ENCODE measurements at places on chromosomes 7 and 10.
A peak's percentile ranks its signal among the peaks of the same experiment; 100 is the strongest.

DNA sequence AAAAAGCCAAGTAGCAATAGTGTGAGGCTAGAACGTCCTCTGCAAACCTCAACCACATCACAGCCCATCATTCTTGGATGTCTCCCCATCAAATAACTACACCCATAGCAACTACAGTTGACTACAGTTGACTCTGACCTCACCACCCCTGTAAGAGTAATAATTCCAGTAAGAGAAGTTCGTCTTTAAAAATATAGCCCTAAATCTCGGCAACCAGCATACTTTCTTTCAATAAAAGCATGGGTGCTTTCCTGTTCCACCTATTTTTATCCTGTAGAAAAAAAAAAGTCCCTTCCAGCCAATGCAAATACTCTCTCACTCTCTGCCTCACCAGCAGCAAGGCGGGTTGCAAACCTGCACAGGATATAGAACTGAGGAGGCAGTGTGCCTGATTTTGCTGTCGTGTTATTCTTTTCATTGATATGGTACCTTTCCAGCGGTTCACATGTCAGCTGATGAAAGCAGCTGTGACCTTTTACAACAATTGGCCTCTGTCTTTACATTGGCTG, 187.5 kb upstream of the NFE2L3 start:
- peak; percentile 71 for DNase-seq

- no peak for DNase-seq
Observed at GRCh38 chr7:36796850-36797536, 72.7 kb upstream of the AOAH start.

DNA sequence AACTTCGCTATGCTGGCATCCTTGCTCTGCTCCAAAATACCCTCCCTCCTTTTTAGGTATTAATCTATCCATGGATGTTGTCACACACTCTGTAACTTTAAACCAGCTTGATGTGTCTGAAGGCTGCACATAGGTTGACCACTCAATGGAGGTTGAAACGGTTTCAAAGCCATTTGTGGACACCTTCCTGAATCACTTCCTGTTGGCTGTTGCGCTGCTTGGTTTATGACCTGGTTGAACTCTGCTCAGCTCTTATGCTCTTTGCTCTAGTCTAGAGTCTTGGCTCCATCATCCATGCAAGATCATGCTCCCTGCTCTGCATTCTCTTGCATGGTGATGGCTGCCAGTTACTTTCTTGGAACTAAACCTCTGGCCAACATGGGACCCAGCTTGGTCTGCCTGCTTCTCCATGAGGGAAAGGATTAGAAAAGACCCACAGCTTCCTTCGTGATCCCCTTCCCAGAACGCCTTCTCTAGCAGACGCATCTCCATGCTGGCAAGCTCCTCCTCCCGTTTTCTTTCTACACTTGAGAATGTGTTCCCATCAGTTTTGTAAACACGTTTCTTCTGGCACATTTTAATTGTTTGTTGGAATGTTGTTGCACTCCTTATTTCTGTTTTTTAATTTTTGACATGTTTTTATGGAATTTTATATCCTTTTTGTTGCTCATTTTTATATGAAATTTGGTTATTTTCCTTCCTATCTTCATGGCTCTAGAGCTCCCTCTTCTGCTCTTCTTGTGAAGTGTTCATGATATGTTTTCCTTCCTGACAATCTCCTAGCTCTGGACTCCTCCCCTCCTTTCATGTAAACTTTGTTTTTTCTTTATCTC, 149.8 kb downstream of the XPNPEP1 start:
- DNase-seq: no peak

DNA sequence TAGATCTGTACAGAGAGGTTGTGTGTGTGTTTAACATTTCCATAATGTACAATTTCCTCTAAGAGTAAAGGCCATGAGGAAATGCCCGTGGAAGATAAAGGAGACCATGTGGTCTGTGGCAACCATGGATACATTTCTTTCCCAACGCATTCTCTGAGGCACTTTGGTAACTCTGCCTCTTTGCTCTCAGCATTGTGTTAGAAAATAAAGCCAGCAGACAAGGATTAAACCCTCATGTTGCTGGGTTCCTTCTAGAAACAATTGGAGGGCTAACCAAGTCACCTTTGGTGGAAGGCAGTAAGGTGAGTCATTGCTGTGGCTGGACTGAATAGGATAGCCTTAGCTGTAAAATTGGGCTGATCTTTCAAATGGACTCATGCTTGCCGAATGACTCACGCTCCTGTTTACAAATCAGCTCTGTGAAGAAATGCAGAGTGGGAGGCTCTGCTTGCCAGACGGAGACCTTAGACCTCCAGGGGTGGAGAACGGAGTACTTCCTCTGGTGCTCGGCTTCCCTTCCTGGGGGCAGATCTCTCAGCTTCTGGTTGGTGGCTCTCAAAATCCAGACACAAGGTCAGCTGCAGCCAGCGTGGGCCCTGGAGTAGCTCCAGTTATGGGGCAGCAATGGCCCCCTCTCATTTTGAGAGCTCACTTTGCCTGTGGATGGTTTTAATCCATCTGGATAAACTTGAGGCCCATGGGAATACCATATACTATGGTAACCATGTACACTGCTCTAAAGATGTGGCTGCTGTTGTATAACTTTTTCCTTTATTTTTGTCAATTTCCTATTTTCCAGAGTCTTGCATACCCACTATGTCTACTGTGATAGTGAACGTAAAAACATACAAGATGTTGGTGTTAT, 137.3 kb downstream of the TCF7L2 start:
- DNase-seq: no peak

- DNase-seq: no peak
Observed at GRCh38 chr10:68796605-68797004, 30.7 kb upstream of the STOX1 start.

GRCh38 chr10:24009115-24009514, 199.8 kb upstream of the KIAA1217 start:
- DNase-seq: no peak

GRCh38 chr10:25888627-25889026, 45.4 kb upstream of the MYO3A start:
- DNase-seq: no peak

Measured in GM12864 (cell line).